Activated T-helper 1 cell treated with anti-CD3 and anti-CD28 coated beads, Interleukin-2, amount 50 U/mL, for 16 hours (primary cell): ENCODE measurements at places on chromosomes 4 and X.

GRCh38 chrX:151912780-151913179 is at the start of gene MAGEA4:
Gene MAGEA4, plus strand, starts transcription at chrX:151912889. Its CDS starts 10,776 bp downstream, at chrX:151923665.
- DNase-seq: no peak

GRCh38 chr4:140257461-140258305 is 103.7 kb upstream of the MAML3 start:
- no peak for DNase-seq

GRCh38 chrX:109190542-109190941 is 291.3 kb downstream of the GUCY2F start:
- no peak for DNase-seq

DNA sequence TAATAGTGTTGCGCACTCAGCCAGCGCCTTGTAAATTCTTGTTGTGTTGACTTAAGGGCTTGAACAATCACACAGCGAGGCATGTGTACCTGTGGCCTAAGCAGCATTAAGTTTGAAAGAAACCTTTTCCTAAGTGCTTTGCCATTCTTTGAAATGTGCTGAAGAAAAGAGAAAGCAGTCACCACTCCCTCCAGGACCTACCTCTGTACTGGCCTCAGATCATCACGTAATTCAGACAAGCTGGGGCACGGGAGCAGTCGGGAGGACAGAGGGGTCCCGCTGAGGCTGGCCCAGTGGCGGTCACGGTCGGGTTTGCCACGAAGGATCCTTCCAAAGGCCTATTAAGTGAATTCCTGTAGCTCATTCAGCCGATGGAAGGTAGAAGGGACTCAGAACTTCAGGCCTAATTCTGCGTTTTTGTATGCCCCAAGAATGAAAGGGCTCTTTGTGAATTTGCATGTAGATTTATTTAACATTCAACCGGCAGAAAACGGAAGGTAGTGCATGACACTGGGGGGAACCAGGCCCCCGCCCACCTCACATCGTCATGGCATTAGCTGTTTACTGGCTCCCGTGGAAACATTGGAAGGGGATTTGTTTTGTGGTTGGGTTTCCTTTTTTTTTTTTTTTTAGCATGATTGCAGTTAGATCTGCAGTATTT is 106.3 kb downstream of the TRAPPC11 start:
- DNase-seq: no peak

- DNase-seq: no peak
These were observed 282.1 kb downstream of the GRIA2 start for GRCh38 chr4:157502656-157503055.

DNA sequence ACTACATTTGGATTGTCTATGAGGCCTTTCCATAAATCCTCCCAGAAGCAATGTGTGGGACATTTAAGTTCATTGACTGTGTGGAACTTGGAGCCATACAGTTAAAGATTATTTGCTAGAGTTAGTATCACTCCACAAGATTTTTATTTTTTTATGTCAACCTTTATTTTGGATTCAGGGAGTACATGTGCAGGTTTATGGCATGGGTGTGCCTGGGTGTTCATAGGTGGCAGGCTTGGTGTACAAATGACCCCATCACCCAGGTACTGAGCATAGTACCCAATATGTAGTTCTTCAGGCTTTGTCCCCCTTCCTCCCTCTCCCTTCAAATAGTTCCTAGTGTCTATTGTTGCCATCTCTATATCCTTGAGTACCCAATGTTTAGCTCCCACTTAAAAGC is 199.8 kb upstream of the ZFP42 start:
- no peak for DNase-seq
